ENCODE measurements at places on chromosomes 5 and 9.
A peak's percentile ranks its signal among the peaks of the same experiment; 100 is the strongest.

DNA sequence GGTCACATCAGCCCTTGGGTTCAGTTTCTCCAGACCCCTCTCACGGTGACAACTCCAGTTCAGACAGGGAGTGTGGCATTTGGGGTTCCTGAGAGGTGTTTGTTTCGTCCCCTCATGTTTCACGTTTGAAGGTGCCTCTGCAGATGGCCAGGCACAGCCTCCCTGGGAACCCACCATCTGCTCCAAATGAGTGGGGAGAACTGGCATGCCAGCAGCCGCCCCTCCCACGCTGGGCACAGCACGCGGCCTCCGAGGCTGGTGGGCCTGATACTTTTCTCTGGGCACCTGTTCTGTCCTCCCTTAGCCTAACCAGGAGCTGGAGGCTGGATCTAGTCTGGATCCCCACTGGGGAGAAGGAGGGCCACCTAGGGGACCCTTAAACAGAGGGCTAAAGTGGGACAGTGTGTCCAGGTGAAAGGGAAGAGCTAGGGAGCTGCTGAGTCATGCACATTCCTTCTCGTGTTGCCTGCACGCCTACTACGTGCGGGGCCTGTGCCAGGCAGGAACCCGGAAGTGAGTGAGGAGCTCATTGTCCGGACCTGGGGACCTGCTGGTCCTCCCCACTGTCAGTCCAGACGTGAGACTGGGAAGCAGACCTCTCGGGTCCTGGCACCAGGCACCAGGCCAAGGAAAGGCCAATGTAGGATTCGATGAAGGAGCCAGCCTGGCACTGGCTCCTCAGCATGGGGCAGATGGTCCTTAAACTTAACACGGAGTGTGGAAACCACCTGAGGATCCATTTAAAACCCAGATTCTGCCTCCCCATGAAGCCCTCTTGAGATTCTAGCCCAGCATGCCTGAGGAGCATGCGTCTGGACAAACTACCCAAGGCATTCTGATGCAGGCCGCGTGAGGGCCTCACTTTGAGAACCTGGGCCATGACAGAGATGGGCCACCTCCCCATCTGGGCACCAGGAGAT lies 11.7 kb downstream of the DNM1 start:
- peak; percentile 68 for DNase-seq

- DNase-seq = no peak
Observed at GRCh38 chr5:142845402-142845921, 75.3 kb downstream of the ARHGAP26 start.

- DNase-seq = no peak
Observed at GRCh38 chr5:8192840-8193239, 323.9 kb downstream of the MTRR start.

DNA sequence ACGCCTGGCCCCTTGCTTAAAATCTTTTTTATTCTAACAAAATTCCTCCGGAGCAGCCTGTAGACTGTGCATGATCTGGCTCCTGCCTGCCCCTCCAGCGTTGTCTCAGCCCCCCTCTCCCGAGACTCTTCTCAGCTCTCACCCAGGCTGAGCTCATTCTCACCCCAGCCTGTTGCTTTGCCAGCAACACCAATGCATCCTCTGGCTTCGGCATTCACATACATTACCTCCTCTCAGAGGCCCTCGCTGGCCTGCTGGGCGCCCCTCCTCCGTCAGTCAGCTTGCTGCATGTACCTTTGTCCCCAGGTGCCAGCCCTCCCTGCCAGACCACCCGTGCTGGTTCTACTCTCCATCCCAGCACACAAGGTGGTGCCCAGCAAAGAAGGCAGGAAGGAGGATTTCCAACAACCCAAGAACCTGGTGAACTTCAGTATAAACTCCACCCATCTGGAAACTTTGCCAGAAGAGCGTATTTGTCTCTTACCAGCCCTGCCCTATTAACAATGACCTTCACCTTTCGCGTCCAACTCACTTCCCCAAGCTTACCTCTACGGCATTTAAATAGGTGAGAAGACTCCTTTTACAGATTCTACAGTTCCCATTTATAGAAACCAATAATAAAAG lies 35.0 kb downstream of the MYO10 start:
- no peak for DNase-seq

DNA sequence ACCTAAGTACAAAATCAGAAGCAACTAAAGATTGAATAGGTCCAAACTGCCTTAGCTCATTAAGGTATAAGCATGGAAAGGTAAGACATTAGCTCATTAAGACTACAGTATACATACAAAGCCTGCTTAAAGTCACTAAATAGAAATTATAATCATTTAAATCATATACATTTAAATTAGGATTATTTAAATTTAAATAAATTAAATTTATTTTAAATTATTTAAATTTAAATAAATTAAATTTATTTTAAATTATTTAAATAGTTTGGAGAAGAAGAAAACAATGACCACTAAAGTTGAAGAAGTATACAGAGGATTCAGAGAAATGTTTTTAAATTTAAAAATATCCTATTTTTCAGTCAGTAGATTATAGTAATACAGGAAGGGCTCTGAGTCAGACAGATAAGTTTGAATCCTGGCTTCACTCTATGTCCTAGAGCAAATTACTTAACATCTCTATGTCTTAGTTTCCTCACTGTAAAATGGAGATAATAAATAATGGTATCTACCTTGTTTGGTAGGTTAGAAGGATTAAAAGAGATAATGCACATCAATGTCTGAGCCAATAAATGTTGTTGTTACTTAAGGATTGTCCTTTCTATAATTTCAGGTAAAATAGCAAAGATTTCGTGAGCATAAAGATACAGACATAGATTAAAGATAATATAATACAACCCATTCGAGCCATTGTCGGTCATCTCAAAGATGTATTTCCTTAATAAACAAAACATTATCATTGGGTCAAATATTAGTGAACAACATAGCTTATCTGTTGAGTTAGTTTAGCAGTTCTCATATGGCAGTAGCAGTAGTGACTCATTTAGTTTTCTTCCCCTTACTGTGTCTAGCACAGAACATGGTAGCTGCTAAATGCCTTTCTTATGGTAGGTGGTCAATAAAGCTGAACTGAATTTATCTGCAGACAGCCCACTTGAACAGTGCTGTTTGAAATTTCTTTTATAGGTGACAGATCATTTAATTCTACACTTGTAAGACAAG lies 100.6 kb downstream of the KIAA0825 start:
- DNase-seq = no peak

DNA sequence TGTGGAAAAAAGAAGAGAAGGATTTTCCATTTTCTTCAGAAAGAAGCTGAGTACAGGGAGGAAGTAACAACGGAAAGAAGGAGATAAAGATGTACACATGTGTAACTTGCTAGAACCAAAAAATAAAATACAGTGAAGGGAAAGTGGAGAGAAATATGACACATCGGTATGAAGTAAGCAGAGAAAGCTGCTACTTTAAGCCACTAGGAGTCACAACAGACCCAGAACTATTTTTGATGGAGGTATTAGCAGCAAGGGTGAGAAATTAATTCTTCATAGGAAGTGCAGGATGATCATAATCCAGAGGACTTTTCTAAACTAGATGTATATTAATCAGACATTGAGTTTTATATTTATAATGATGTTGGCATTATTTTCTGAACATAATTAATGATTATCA lies 88.5 kb downstream of the FAM174A start:
- no peak for DNase-seq

GRCh38 chr9:4116723-4117460 lies 183.0 kb downstream of the GLIS3 start:
- DNase-seq = no peak

DNA sequence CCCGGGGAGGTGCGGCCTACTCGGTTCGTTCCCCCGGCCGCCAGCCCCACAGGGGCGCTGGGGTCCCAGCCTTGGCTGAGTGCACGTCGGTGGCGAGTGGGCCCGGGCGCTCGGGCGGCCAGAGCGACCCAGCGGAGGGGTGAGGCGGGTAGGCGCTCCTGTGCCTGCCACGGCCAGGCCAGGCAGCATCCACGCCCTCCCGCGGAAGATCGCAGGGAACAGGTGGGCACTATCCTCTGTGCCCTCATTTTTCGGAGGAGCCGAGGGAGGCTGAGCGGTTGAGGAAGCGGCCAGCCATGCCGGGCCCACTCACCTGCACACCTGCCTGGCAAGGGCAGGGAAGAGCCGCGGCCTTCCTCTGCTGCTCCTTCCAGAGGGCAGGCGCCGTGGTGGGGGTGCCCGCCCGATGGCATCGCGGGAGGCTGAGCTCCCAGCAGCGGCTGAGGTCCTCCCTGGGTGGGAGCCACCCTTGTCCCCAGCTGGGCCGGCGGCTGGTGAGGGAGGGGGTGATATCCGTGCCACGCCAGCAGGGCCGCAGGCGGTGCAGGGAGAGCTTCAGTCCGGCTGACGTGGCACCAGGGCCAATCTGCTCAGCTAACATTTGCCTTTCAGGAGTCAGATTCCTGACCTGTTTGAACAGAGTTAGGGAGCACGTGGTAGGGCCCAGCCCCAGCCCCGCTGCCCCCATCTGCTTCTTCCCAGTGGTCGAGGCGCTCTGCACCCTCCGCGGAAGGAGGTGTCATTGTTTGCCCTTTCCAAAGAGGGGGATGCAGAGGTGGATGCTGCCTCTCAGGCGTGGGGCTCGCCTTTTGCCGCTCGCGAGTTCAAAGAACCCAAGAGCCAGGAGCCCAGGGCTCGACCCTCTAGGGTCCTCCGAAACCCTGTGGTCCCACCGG lies 1.6 kb upstream of the SEC16A start:
- peak; percentile 70 for DNase-seq

Data from Caki2 (cell line).